H1 (cell line): ENCODE measurements at places on chromosomes 5 and 9.

- DNase-seq: no peak
Measured at GRCh38 chr9:32483343-32483742, 42.7 kb downstream of the RIGI start.

GRCh38 chr9:129221233-129221632 is 43.2 kb upstream of the IER5L start:
- DNase-seq: no peak

GRCh38 chr5:86374611-86375010 is 243.1 kb upstream of the COX7C start:
- no peak for DNase-seq

DNA sequence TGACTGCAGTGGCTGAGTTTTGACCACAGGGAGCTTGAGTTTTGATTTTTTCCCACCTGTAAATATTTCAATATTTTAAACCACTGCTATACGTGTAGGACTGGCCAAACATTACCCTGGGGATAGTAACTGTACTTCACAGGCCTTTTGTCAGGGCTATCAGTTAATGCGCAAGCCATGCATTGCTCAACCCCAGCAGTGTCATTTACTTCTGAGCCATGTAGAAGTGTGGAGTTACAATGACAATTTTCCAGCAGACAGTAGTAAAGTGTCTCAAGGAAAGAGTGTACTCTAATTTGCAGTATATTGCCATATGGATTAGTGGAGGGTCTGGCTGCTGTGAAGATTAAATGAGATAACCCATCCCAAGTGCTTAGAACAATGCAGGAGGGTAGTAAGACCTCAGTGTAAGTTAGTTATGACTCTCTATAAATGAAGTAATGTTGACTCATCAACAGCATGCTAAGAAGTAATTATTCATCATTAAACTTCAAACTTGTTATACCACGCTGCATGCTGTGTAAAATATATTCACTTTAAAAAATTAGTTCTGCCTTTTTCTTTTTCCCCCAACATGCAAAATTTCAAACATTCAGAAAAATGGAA is 489.2 kb downstream of the KDM4C start:
- DNase-seq: no peak

- no peak for DNase-seq
Measured at GRCh38 chr5:117624201-117624600, 1049.6 kb upstream of the SEMA6A start.

- DNase-seq: no peak
Measured at GRCh38 chr5:13566871-13567339, 377.6 kb downstream of the DNAH5 start.

DNA sequence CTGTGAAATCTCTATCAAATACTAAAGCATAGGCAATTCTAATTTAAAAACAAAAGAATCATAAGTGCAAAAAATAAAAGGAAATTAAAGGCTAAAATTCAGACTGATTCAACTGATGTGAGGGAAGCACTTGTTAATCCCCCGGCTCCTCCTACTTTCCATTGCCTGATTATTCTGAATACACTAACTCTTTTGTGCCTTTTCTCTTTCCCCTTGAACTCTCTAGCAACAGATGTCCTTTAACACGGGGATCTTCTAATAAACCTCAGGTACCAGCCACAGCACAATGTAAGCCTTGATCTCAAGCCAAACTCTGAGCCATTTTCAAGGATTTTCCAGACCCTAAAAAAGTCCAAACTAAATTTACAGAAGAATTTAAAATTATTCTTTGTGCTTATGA is 61.5 kb downstream of the KCNV2 start:
- no peak for DNase-seq

- DNase-seq: no peak
Measured at GRCh38 chr9:4549751-4550295, 59.6 kb downstream of the SLC1A1 start.

GRCh38 chr5:142215915-142216681 is 107.5 kb downstream of the NDFIP1 start:
- DNase-seq: no peak

- no peak for DNase-seq
Measured at GRCh38 chr5:112210430-112211005, 208.6 kb downstream of the EPB41L4A start.

DNA sequence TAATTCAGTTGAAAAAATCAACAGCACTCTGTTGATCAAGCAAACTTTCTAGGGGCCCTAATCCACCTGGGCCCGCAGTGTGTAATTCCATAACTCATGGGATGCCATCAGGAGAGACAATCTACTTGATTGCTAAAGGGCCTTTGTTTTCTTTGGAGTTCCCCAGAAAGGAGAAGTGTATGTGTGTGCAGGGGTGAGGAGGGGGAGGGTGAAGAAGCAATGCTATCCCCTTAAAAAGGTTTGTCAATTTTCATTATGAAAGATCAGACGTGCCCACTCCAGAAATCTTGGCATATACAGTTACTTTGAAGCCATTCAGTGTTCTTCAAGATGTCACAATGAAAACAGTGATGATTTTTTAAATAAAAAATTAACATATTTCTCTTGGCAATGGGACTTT is 6.2 kb downstream of the PARP8 start:
- no peak for DNase-seq

GRCh38 chr5:67897431-67897830 is 318.1 kb upstream of the PIK3R1 start:
- no peak for DNase-seq

- peak; percentile 92 for DNase-seq
Measured at GRCh38 chr9:77456829-77457437, 191.2 kb downstream of the GNA14 start.

GRCh38 chr5:119218830-119219782 is 136.7 kb upstream of the TNFAIP8 start:
- DNase-seq: no peak

GRCh38 chr5:174571662-174572397 is 152.6 kb upstream of the MSX2 start:
- DNase-seq: no peak
